ENCODE measurements at places on chromosomes 1 and 21.

- no peak for DNase-seq
Measured at GRCh38 chr1:151990856-151991198, 2.8 kb downstream of the S100A10 start.

GRCh38 chr21:33135925-33136324, 66.0 kb downstream of the OLIG1 start:
- no peak for DNase-seq

- no peak for DNase-seq
Measured at GRCh38 chr1:153848805-153849204, 73.6 kb downstream of the SLC27A3 start.

DNA sequence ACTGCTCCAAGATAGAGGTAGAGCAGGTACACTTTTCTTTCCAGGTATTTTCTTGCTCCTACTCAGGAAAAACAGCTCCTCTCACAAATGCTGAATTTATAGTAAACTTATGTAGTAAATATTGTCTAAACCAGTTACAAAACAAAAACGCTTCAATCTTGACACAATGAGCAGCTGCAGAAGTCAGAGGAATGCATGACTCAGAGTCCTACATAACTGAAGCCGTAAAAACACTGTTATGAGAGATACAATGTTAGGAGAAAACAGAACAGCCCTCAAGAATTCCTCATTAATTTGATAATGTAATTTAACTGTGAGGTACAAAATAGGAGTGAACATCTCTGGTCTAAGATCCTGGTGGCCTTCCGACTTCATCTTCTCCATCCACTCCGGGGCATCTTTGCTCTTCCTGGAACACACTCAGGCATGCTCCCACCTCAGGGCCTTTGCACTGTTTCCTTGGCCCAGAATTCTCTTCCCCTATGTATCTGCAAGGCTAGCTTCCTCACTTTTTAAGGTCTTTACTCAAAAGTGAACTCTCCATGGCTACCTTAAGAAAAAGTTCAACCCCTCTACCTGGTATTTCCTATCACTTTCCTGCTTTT, 138.5 kb downstream of the SLC45A1 start:
- no peak for DNase-seq

DNA sequence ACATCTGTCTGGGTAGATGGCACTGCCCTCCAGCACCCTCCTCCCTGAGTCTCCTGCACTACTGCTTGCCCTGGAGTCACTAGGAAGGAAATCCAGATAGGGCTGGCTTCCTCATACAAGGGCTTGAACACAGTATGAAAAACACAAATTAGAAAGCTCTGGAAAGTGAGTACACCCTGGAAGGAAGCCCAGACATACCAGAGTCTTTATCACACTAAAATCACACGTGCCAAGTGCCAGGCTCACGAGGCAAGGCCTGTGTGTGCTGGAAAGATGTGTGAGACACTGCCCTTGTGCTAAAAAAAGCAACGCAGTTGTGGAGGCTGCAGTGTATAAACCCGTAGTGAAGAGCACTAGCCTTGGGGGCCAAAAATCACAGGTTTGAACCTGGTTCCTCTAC, 28.3 kb upstream of the S100A7 start:
- no peak for DNase-seq

GRCh38 chr1:228222548-228222947, 14.7 kb downstream of the OBSCN start:
- no peak for DNase-seq

DNA sequence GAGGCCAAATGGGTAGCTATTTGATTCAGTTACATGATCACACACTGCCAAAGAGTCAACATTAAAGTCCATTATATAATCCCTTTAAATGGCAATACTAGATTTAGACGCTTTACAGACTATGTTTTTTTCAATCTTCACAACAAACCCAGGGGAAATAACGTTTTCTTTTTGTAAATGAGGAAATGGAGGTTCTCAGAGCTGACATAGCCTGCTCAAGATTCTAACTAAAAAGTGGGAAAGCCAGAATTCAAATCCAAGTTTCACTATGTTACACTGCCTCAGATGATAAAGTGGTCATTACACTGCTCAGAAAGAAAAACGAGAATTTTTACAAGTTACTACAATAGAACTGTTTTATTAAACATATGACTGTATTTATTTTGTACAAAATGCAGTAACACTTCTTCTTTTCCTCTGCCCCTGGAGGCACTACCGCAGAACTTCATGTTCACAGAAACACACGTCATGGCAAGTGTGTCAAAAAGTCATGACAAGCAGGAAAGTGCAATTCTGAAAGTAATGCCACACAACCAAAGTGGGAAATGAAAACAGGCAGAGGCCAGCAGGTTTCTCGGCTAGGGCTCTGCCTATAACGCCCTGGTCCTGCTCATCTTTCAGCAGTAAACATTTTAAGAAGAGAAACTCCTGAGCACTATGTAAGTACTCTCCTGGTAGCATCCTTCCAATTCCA, 19.0 kb downstream of the THEMIS2 start:
- DNase-seq = peak; percentile 38

- DNase-seq = no peak
Measured at GRCh38 chr21:38821248-38821647, 15.5 kb downstream of the ETS2 start.

- no peak for DNase-seq
Measured at GRCh38 chr1:237566581-237566980, 324.1 kb downstream of the ZP4 start.

- no peak for DNase-seq
Measured at GRCh38 chr1:43184388-43184787, 12.3 kb downstream of the CFAP57 start.

DNA sequence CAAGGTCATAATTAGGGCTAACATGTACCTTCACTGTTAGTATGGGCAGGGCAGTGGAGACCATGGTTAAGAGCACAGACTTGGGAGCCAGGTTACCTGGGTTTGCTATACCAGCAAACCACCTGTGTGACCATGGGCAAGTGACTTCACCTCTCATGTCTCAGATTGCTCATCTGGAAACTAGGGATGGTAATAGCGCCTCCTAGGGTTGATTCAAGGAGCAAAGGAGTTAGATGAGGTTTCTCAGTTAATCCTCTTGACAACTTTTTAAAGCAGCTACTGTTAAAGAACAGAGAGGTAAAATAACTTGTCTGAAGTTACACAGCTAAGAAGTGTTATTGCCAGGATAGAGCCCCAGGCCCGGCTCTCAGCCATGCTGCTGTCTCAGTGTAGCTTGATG, 790 bp upstream of the MATN1 start:
- DNase-seq = no peak

GRCh38 chr1:13675151-13675651, 24.8 kb upstream of the PRDM2 start:
- DNase-seq = no peak

DNA sequence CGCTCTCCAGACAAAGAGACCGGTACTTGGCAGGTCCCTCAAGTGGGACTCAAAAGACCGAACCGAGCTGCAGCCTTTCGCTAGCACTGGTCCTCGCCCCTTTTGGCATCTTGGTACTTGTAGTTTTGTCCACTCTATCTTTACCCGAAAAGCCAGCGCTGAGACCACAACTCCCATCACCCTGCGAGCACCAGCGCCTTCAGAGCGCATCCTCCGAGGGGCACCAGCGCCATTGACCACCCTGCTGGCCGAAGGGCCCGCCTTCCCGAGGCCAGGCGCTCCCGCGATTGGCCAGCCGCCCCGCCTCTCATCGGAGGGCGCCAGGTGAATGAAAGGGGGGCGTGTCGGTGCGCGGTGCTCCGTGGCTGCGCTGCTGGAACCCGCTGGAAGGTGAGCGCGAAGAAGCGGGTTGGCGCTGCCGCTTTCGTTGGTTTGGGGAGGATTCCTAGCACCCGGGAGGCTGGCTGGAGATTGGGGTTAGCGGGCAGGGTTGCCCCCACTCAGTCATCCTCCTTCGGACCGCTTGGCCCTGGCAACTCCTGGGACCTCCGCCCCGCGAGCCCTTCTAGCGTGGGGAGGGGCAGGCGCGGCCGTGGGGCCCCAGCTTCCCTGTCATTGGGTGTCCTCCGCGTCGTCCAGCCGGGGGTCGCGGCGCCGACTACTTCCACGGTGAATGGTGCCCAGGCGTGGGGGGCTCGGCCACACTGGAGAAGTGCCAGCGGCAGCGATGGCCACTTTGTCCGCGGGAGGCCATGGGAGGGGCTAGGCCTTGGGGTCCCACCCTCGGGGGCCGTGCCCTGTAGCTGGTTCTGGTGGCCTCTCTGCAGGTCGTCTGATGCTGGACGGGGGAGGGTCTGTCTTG, at the start of gene ZBTB8B:
ZBTB8B (plus strand) TSS at position 357 of the 862 bp plus-strand sequence. CDS start 5,553 bp downstream, outside the sequence.
- DNase-seq = peak; percentile 7

DNA sequence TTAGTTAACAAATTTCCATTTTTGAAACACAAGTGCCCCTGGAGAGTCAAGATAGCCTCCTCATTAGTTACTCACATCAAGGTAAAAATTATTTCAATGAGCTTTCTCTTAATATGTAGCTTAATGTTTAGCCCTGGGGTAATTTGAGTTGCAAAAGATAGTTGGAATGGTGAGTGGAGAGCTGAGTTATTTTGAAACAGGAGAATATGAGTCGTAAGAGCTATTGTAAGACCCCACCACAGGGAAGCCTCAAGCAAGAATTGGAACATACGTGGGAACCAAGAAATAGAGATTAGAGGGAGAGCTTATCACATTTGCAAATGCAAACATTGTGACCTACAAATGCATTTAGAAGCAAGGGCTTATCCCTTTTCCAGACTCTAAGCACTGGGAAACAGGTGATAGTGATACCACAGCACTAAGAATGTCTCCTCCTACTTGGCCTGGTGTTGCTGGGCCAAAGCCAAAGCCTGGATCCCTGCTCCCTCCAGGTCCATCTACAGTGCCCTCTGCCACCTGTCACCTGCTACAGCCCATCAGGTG, 635.1 kb downstream of the PTPRC start:
- no peak for DNase-seq

GRCh38 chr1:197180252-197180878, 33.9 kb upstream of the ASPM start:
- peak; percentile 20 for DNase-seq

DNA sequence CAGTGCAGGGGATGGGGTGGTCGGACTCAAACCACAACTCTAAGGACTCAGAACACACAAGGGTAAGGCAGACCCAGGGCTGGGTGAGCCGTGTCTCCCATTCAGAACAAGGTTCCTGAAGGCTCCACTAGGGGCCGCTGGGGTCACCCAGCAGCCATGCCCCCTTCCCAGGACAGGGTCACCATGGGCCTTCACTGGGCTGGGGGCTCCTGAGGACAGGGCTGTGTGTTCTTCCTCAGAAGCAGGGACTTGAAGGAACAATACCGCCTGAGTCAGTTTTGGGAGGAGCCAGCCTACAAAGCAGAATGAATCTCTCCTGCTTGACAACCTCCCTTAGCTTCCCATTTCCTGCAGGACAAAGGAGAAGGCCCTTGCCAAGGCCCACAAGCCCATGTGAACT, 15.4 kb downstream of the RIMS3 start:
- no peak for DNase-seq

- no peak for DNase-seq
Measured at GRCh38 chr1:209652121-209652735, at the start of gene LAMB3. TSS of gene LAMB3 (minus strand) at chr1:209652425. CDS start at chr1:209650944, 1,481 bp downstream.

- no peak for DNase-seq
Measured at GRCh38 chr1:209688746-209689234, 13.6 kb downstream of the G0S2 start.

- no peak for DNase-seq
Measured at GRCh38 chr1:175009532-175009931, 9.8 kb downstream of the CACYBP start.

GRCh38 chr1:218600968-218601367, 255.8 kb downstream of the TGFB2 start:
- no peak for DNase-seq

- DNase-seq = no peak
Measured at GRCh38 chr1:16491056-16491675, 22.9 kb downstream of the RNU1-1 start.

- no peak for DNase-seq
Measured at GRCh38 chr1:230503726-230504125, 77.6 kb upstream of the PGBD5 start.

- peak; percentile 76 for DNase-seq
Measured at GRCh38 chr1:209747580-209748262, 8.1 kb upstream of the TRAF3IP3 start.

GRCh38 chr1:90357995-90358394, 359.1 kb downstream of the BARHL2 start:
- DNase-seq = no peak

- DNase-seq = no peak
Measured at GRCh38 chr1:194809665-194810064, 1623.3 kb upstream of the B3GALT2 start.

- DNase-seq = no peak
Measured at GRCh38 chr1:119310301-119310700, 58.3 kb upstream of the HAO2 start.

- no peak for DNase-seq
Measured at GRCh38 chr1:184017306-184017705, 20.2 kb downstream of the COLGALT2 start.

- no peak for DNase-seq
Measured at GRCh38 chr1:236550961-236551851, 27.4 kb downstream of the LGALS8 start.

DNA sequence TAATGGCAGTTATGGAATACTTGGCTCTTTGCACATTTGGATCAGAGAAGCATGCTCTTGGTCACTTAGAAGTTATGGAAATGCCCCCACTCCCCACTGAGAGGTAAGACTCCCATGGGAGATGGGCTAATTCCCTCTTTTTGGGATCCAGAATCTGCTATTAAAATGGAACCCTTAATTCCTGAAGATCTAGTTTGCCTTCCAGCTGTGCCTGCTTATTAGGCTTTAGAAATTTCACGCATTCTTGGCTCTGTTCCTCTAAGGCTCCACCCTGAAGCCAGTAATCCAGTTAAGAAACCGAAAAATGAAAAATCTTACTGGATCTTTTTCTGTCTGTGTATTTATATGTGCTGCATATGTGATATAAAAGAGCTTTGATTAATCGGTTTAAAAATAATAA, 76.7 kb downstream of the USH2A start:
- no peak for DNase-seq

GRCh38 chr1:1597275-1597930, 2.5 kb downstream of the FNDC10 start:
- DNase-seq = no peak

DNA sequence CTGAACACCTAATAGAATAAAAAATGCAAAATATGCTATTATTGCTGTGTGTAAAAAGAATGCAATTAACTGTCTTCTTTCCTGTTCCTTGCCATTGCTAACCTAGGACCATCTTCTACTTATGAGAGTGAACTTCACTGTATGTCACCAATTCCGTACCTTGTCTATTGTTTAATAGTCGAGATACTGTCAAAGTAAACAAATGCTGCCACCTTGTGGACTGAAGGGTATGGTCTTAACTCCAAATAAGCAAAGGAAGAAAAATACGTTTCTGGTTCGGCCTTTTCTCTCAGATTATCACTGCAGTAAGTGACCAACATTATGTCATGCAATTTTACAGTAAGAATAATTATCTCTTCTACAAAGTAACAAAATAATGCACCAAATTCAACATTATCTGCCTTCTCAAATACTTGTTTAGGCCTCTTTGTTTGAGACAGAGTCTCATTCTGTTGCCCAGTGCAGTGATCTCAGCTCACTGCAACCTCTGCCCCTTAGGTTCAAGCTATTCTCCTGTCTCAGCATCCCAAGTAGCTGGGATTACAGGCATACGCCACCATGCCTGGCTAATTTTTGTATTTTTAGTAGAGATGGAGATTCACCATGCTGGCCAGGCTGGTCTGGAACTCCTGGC, 133.4 kb downstream of the COP1 start:
- peak; percentile 11 for DNase-seq
